ENCODE measurements at places on chromosomes 5 and 9.
A peak's percentile ranks its signal among the peaks of the same experiment; 100 is the strongest.

DNA sequence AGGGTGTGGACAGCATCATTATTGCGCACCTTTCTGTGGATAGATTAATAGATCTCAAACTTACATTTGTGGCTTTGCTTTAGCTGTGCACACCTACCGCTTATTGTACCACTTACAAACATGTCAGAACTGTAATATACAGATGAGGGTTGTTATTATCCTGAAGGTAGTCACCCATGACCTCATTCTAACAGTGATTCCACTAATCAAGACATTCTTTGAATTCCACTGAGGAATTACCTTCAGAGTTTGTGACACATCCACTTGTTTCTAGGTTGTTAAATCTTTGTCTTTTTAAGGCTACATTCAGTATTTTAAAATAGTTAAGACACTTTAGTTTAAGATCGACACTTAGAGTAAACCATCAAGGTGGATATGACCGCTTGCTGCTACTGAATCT is 7.8 kb downstream of the KCNV2 start:
- no peak for DNase-seq

- DNase-seq, result no peak
These were observed 24.0 kb upstream of the GTF3C5 start for GRCh38 chr9:133006731-133007352.

GRCh38 chr5:169094586-169095409 is 206.1 kb downstream of the SLIT3 start:
- DNase-seq, result no peak

DNA sequence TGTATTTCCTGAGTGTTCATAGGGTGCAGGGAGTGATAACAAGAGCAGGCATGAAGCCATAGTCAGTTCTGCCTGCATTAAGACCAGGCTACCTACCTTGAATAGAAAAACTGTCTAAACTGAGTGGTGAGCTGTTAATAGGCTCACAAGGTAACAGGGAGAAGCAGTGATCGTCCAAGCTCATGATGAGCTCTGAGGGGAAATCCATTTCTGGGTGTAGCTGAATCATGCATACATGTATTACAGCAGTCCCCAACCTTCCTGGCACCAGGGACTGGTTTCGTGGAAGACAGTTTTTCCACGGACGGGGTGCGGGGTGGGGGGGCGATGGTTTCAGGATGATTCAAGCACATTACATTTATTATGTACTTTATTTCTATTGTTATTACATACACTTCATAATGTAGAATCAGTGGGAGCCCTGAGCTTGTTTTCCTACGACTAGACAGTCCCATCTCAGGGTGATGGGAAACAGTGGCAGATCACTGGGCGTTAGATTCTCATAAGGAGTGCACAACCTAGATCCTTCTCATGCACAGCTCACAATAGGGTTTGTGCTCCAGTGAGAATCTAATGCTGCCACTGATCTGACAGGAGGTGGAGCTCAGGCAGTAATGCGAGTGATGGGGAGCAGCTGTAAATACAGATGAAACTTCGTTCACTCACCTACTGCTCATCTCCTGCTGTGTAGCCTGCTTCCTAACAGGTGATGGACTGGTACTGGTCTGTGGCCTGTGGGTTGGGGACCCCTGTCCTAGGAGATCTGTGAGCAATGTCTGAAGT is 100.0 kb upstream of the IL6ST start:
- no peak for DNase-seq

DNA sequence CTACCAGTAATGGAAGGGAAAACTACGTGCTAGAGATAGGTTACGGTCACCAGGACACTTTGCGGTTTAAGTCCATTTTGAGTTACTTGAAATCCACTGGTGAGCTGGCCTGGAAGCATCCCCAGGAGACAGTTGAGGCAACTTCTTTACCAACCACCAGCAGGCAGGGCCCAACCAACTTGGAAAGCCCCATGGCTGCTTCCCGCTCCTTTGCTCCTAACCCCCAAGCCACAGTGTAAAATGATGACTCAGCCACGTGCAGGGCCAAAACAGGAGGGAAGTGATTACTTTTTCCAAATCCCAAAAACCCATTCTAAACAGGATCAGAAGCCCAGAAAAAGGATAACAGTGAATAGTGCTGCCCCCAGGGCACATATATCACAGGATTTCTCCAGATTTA is 87.4 kb downstream of the PAX5 start:
- DNase-seq, result no peak

DNA sequence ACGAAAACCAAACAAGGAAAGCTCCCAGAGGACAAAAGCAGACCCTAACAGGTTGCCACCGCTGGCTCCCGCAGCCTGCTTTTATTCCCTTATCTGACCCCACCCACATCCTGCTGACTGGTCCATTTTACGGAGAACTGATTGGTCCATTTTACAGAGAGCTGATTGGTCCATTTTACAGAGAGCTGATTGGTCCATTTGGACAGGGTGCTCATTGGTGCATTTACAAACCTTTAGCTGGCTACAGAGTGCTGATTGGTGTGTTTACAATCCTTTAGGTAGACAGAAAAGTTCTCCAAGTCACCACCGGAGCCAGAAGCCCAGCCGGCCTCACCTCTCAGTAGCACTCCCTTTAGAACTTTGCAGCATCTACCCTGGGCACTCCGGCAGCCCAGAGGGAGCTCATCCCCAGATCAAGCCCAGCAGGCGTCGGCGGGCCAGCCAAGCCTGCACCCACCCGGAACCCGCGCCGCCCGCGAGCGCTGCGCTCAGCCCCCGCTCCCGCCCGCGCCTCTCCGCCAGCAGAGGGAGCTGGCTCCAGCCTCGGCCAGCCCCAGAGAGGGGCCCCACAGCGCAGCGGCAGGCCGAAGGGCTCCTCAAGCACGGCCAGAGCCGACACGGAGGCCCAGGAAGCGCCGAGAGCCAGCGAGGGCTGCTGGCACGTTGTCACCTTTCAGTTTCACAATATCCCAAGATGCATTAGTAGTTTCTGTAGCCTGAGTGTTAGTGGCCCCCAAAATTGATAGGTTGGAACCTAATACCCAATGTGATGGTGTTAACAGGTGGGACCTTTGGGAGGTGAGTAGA is 35.3 kb upstream of the CLPTM1L start:
- DNase-seq, result peak; percentile 9

DNA sequence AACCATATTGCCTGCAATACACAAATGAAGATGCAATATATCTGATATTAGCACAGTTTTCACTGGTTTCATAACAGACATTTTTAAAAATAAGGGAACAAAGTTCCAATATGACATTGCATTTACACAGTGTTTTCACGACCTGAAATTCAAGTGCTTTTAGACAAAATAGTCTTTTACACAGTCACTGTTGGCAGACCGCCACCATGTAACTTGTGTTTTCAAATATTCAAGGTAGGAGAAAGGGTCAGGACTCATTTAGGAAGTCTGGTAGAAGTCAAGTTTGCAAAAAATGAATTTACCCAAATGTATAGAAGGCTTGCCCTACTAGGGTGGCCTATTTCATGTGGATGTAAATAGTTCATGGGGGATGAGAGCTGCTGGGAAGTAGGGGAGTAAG is 98.1 kb upstream of the TAS2R1 start:
- no peak for DNase-seq

DNA sequence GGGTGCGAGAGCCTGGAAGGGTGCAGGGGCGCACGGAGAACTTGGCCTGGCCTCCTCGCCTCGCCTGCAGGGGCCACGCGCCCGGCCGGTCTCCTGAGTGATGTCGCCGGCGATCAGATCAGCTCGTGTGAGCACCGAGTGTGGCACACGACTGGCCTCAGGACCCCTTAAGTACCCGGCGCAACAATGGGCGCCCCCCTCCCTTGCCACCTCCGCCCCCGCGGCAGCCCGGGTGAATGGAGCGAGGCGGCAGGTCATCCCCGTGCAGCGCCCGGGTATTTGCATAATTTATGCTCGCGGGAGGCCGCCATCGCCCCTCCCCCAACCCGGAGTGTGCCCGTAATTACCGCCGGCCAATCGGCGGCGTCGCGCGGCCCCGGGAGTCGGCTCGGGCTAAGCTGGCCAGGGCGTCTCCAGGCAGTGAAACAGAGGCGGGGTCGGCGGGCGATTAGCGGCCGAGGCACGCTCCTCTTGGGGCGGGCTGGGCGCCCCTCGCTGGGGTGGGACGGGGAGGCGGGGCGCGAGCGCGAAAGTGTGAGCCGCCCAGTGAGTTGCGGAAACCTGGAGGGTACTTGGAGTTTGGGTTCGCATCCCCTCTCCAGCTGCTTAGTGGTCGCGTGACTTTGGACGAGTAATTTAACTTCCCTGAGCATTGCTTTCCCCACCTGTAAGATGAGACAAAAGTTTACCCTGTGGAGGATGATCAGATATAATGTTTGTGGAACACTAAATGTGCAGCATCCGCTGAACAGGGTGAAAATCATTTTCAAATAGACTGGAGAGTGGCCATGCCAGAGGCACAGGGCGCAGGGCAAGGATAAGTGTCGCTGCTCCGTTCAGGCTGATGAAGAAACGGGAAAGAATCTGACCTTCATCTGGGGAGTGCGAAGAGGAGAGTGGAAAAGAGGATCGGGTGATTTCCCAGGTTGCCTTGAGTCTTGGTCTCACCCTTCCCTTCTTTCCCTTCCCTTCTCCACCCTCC is at the start of gene NEUROG1:
NEUROG1 (minus strand) TSS at position 145 of the 982 bp plus-strand sequence. CDS start 274 bp downstream, outside the sequence.
- DNase-seq, result no peak

DNA sequence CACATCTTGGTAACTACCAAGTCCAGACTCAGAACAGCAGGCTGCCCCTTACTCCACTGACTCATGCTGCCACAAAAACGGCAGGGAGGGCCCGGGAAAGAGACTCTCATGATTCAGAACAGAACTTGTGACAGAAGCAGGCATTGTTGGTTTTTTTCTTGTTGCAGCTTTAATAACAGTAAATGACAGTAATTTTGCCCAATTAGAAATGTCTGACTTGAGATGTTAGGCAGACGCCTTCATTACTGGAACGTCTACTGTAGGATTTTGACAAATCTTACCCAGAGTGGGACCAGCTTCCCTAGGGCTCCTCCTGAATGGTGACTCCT is 77.9 kb downstream of the SEMA5A start:
- no peak for DNase-seq

DNA sequence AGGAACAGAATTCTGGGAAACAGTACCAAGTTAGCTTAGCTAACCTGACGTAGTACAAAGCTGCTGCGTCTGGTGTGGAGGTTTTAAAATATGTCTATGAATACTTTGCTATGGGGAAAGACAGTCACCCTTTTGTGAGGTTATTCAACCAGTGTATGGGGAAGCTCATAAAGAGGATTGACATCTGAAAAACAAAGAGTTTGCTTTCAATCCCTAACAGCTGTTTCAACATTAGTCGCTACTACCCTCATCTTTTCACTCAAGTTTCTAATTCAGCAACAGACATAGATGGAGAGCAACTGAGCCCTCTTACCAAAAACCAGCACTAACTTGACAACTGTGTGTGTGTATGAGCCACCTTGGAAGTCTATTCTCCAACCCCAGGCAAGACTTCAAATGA is 7.8 kb upstream of the MSANTD3 start:
- no peak for DNase-seq

- DNase-seq, result no peak
These were observed 68.0 kb downstream of the FAM174A start for GRCh38 chr5:100603141-100603540.
